Activated CD4-positive, CD25-positive, alpha-beta regulatory T cell treated with anti-CD3 and anti-CD28 coated beads, Interleukin-2, amount 50 U/mL, for 24 hours (primary cell): ENCODE measurements at places on chromosomes 5 and 9.

- no peak for ATAC-seq
These were observed 853 bp downstream of the DCP2 start for GRCh38 chr5:112977440-112977861.

GRCh38 chr5:127840809-127841208, 137.6 kb downstream of the CCDC192 start:
- ATAC-seq = no peak

GRCh38 chr5:174723315-174723978, 935 bp upstream of the MSX2 start:
- no peak for ATAC-seq

DNA sequence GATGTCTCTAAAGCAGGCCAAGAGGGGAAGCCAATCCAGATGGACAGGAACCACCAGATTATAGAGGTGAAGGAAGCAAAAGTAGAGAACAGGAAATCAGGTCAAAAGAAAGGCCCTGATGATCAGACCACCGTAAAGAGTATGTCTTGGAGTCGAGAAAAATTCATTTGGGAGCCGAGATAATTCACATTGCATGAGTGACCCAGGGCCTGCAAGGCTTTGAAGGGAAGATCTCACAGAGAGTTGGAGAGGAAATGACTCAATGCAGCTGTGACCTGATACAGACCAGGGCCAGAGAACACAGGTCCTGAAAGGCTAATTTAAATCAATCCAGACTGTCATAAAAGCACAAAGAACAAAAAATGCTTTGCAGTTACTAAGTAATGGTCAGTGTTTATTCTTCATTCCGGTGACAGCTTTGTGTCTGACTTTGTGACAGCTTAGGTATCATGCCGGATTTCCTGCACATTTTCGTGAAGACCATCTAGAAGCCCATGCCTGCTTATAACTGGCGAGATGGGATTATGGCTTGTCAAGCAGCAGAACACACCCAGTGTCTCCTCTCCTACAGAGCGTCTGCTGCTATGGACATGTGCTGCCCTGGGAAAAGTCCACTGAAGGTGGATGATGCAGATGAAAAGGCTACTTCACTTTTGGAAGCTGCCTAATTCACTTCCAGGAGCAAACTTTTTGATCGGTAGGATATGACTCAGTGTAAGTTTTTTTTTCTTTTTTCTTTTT, 5.8 kb upstream of the ACTBL2 start:
- ATAC-seq = no peak

- no peak for ATAC-seq
These were observed 150.3 kb downstream of the CDH18 start for GRCh38 chr5:19837536-19838174.

GRCh38 chr9:105093685-105094084, 150.8 kb upstream of the SLC44A1 start:
- no peak for ATAC-seq

DNA sequence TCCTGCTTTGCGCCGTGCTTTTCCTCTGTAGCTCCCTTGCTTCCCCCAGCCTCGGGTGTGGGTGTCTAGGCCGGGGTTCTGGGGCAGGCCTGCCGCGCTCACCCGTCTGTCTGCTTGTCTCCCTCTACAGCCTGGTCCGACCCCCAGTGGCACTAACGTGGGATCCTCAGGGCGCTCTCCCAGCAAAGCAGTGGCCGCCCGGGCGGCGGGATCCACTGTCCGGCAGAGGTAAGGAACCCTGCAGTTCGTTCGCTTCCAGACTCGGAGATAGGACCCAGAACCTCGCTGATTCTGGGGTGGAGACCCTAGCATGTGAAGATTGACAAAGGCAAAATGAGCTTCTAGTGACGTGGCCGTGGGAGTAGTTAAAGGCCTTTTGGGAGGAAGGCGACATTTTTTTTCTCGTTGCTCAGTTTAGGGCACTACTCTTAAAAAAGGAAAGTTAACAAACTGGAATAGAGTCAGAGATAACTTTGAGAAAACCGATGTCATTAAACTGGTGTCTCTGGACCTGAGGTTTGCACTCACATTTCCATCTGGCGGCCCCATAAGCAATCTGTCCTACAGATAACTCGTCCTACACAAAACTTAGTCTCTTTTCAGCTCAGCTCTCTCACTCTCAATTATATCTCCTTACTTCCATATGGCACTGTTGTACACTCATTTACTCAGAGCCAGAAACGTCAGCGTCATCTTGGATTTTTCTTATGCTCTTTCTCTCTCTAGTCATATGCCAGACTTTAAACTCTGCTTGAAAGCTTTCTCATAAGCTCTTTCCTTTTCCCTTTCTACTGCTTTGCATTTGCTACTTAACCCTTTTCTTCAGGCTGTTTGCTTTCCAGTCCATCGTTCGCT, 561 bp downstream of the SEC61B start:
- no peak for ATAC-seq

DNA sequence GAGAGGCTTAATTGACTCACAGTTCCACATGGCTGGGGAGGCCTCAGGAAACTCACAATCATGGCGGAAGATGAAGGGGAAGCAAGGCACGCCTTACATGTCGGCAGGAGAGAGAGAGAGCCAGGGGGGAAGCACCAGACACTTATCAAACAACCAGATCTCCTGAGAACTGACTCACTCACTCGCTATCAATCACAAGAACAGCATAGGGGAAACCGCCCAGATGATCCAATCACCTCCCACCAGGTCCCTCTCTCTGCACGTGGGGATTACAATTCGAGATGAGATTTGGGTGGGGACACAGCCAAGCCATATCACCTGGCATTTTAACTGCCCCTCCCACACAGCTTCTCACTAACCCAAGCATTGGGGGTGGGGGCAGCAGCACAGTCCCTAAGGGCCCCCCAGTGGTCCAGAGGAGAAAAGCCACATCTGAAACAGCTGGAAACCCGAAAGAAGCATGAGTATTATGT, 76.1 kb upstream of the ASS1 start:
- peak; percentile 85 for ATAC-seq

GRCh38 chr9:136283291-136284235, 20.3 kb downstream of the CCDC187 start:
- peak; percentile 91 for ATAC-seq

DNA sequence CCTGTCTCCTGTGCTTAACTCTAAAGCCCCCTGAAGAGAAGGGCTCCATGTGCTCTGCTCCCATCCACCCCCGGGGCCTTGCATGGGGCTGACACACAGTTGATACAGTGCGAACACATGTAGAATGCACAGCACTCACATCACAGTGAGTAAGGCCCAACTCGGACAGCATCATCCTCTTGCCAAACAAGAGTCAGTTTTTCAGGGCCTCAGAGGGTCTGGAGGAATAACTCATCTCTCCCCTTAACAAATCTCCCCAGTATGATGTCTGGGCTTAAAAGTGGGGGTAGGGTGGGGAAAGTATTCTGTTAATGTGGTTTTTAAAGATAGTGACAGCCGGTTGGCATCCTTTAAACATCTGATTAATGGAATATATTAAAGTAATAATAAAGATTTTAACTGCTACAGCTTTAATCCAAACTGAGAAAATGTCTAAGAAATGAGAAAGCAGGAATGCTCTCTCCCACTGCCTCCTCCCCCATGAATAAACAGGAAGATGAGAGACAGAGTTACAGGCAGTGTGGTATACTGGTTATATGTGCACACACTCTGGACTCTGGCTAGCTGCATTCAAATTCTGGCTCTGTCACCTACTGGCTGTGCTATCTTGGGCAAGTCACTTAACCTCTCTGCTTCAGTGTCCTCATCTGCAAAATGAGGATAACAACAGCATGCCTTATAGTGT, 22.5 kb downstream of the APBA1 start:
- no peak for ATAC-seq

DNA sequence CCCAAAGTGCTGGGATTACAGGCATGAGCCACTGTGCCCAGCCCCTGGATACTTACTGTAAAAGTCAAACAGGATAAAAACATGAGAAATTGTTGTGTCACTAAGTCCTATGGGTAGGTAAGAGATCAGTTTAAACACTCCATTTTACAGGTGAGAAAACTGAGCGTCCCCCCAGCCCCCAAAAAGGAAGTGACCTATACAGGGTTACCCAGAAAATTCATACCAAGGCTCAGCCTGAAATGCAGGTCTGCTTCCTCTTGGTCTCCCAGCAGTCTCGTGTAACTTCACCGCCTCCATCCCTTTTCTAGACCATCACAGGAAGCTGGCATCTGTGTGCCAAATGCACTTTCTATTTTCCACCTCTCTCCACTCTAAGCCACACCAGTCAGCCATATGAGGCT, 57.2 kb downstream of the TMOD1 start:
- ATAC-seq = no peak

DNA sequence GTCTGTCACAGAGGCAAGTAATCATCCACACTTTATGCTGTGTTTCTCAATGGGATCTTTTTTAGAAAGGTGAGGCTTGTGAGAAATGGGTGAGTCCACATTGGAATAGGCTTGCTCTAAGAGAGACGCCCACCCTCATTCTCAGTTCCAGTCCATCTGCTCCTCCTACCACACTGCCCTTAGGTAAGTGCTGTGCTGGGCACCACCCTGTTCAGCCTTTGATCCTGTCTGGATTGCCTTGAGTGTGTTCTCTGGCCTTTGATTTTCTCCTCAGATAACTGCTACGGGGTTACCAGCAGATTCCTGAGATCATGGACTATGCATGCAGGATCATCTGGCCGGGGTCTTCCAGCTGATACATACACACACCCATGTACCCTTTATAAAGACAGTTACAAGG, 328.6 kb downstream of the KDM4C start:
- no peak for ATAC-seq
